ENCODE measurements at places on chromosomes 3 and 15. TPM values are rescaled to one million over a fixed set of nuclear protein-coding genes. Genes with fewer than 3 reads are reported as not detected.

GRCh38 chr3:66211779-66212178, 9.0 kb upstream of the SLC25A26 start:
- no peaks in the 10 kb centered on the region for H3K4me1 ChIP-seq
- H3K27ac ChIP-seq, result no peak overlapping the region
- no peaks in the 10 kb centered on the region for H3K36me3 ChIP-seq
- H3K4me3 ChIP-seq, result no peak overlapping the region
- DNase-seq, result no peak

DNA sequence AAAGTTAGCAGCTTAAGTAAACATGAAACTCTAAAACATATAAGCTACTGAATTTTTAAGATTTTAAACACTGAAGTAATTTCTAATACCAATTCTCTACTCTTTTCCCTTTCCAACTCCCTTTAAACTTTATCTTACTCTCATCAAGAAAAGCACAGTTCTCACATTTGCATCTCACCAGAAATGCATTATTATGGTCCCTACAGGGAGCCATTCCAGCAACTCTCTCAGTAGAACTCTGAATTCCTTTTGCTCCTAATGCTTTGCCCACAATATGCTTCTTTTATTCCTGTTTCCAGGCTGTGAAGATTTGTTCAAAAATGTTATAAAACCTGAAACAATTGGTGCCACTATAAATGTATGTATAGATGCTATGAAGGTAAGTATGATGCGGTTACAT, 83.4 kb downstream of the TFDP2 start:
- no peak overlapping the region for H3K27ac ChIP-seq
- no peaks in the 10 kb centered on the region for H3K4me1 ChIP-seq
- DNase-seq, result no peak
- peaks cover 3% of the 10 kb centered on the region for H3K36me3 ChIP-seq
- no peaks in the 10 kb centered on the region for H3K27me3 ChIP-seq
- no peak overlapping the region for H3K4me3 ChIP-seq

- no peak for DNase-seq
- no peak overlapping the region for H3K4me3 ChIP-seq
- H3K4me1 ChIP-seq, result peaks cover 3% of the 10 kb centered on the region
- no peaks in the 10 kb centered on the region for H3K36me3 ChIP-seq
- no peak overlapping the region for H3K27ac ChIP-seq
- no peaks in the 10 kb centered on the region for H3K27me3 ChIP-seq
Observed at GRCh38 chr15:88954431-88955277, 41.5 kb upstream of the MFGE8 start.

DNA sequence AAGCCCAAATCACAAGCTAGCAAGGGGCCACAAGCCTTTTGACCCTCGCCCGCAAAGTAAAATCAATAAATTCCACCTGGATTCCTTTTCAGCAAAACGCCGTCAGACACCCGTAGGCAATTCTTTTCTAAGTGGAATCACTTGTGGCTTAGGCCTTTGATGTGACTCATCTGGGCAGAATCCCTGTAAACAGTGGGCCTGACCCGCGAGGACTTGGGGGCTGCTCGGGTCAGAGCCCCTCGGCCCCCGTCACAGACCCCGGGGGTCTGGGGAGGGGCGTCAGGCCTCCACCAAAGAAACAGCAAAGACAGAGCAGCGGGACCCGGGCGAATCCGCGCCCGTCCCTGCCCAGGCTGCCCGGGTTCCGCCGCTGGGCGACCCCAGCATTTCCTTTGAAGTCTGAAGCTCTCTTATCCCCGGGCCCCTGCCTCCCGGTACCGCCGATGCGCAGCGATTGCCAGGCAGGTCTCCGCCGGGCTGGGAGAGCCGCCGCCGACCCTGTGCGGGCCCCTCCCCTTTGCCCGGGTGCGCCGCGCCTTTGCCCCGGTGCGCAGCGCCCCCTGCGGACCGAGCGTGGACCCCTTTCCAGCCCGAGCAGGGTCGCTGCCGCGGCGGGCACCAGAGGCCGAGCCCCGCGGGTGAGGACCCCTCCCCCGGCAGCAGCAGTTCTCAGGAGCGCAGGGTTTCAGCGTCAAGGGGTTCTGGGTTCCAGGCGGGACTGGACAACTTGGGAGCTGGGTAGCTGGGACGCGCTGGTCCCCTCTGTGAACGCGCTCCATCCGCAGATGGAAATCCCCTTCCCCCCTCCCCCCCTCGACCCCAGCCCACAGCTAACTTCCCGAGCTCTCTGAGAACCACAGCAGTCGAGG, 178.3 kb downstream of the UACA start:
- H3K4me1 ChIP-seq, result peaks cover 21% of the 10 kb centered on the region
- peaks cover 35% of the 10 kb centered on the region for H3K27me3 ChIP-seq
- H3K4me3 ChIP-seq, result peak overlapping the region; percentile 21
- H3K27ac ChIP-seq, result no peak overlapping the region
- H3K36me3 ChIP-seq, result no peaks in the 10 kb centered on the region
- no peak for DNase-seq

GRCh38 chr3:94225148-94225865, 162.4 kb downstream of the NSUN3 start:
- no peak for DNase-seq
- H3K4me3 ChIP-seq, result no peak overlapping the region
- H3K27ac ChIP-seq, result no peak overlapping the region
- no peaks in the 10 kb centered on the region for H3K4me1 ChIP-seq

GRCh38 chr3:53081318-53081717, 35.4 kb upstream of the SFMBT1 start:
- no peaks in the 10 kb centered on the region for H3K27me3 ChIP-seq
- no peak overlapping the region for H3K27ac ChIP-seq
- H3K4me1 ChIP-seq, result peaks cover 15% of the 10 kb centered on the region
- no peak overlapping the region for H3K4me3 ChIP-seq
- no peak for DNase-seq

DNA sequence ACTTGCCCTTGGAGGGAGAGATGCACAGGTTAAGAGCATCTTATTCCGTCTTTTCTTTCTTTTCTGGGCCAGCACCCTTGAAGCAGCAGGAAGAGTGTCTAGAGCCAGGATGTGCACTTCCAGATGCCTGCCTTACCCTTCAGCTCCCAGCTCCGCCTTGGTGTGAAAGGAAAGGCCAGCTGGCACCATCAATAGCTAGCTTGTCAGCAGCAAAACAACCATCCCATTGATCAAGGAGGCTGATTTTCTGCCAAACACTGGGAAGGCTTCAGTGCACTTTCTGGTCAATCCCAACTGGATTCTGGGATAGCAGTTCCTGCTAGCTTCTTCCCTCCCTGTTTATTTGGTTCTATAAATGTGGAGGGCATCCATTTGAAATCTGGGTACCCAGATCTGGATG, 110.9 kb upstream of the GALNT15 start:
- H3K4me3 ChIP-seq, result no peak overlapping the region
- H3K27me3 ChIP-seq, result no peaks in the 10 kb centered on the region
- H3K27ac ChIP-seq, result peak overlapping the region; percentile 75
- H3K4me1 ChIP-seq, result peaks cover 60% of the 10 kb centered on the region
- no peaks in the 10 kb centered on the region for H3K36me3 ChIP-seq

GRCh38 chr3:187799942-187800641, 54.8 kb upstream of the BCL6 start:
- no peaks in the 10 kb centered on the region for H3K27me3 ChIP-seq
- no peaks in the 10 kb centered on the region for H3K4me1 ChIP-seq
- no peaks in the 10 kb centered on the region for H3K36me3 ChIP-seq
- DNase-seq, result no peak

DNA sequence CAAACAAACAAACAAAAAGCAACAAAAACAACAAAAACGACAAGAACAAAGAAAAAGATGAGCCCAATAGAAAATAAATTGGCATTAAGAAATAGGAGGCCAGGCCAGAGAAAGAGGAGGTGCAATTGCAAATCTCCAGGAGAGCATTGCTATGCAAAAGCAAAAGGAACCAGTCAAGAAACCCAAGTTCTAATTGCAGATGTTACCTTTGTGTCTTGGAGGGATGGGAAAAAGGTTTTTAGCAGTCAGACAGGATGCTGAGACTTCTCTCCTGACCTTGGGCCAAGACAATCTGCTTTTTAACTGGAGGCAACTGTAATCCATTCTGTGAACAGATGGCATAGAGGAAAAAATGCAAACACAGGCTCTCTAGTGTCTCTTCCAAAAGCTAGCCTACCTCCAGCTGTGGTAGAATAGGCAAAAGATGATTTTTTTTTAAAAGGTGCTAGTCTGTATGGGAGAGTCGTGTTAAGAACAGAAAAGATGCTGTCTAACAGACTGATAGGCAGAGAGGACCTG, 56.4 kb downstream of the LSAMP start:
- H3K4me3 ChIP-seq, result no peak overlapping the region
- H3K4me1 ChIP-seq, result no peaks in the 10 kb centered on the region
- no peaks in the 10 kb centered on the region for H3K27me3 ChIP-seq
- no peaks in the 10 kb centered on the region for H3K36me3 ChIP-seq
- DNase-seq, result no peak

- no peak overlapping the region for H3K4me3 ChIP-seq
- H3K27me3 ChIP-seq, result no peaks in the 10 kb centered on the region
- DNase-seq, result no peak
- H3K4me1 ChIP-seq, result peaks cover 7% of the 10 kb centered on the region
Observed at GRCh38 chr3:152559246-152559645, 275.7 kb upstream of the P2RY1 start.

DNA sequence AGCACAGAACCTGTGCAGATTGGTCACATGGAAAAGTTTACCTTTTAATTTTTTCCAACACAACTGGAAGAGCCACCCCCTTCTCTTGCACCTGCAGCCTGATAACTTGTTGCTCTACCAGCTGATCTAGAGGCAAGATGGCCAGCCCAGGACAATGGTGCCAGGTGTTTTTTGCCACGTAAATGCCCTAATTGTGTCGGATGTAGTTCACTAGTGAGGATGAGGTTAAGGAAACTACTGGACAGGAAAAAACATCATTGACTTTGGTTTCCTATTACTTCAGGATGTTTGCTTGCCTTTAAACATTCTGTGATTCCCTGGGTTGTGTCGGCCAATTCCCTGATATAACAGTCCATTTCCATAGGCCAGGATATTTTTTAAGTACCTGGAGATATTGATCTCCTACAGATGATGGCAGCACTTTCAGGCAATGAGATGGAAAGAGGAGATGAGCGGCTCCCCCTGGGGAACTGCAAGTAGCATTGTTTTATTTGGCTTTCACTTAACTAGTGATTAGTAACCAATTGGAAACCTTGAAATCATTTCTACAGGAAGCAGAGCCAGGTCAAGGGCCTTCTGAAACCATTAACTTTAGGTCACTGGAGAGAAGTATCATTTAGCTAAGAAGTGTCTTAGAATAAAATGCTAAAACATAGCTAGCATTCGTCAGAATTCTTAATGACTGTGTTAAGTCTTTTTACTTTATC, 72.5 kb downstream of the OSBPL10 start:
- H3K4me3 ChIP-seq, result no peak overlapping the region
- no peaks in the 10 kb centered on the region for H3K36me3 ChIP-seq
- H3K4me1 ChIP-seq, result peaks cover 5% of the 10 kb centered on the region
- H3K27me3 ChIP-seq, result no peaks in the 10 kb centered on the region

- no peak for DNase-seq
- no peak overlapping the region for H3K27ac ChIP-seq
- H3K27me3 ChIP-seq, result no peaks in the 10 kb centered on the region
- H3K4me3 ChIP-seq, result no peak overlapping the region
- H3K4me1 ChIP-seq, result peaks cover 8% of the 10 kb centered on the region
- no peaks in the 10 kb centered on the region for H3K36me3 ChIP-seq
Observed at GRCh38 chr3:81249540-81250029, 511.9 kb downstream of the GBE1 start.

GRCh38 chr15:73982222-73982962, 9.7 kb downstream of the STOML1 start:
- peak overlapping the region; percentile 79 for H3K27ac ChIP-seq
- H3K36me3 ChIP-seq, result peaks cover 27% of the 10 kb centered on the region
- no peaks in the 10 kb centered on the region for H3K27me3 ChIP-seq
- peak; percentile 96 for DNase-seq

DNA sequence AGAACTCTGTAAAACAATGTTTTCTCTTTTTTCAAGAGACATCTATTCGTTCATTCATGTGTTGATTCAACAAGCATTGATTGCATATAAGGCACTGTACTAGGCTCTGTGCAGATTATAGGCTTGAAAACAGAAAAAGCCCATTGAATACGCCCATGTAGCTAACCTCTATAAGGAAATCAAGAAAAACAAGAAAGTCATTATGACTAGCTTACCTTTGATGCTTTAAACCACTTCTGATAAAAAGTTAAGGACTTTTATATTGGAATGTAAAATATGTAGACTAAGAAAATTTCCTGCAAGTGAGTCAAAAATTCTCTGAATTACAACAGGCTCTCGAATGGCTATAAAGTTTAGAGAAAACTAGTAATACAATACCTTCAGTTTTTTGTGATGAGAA, 92.5 kb downstream of the BDH1 start:
- DNase-seq, result no peak
- no peak overlapping the region for H3K4me3 ChIP-seq
- no peak overlapping the region for H3K27ac ChIP-seq
- no peaks in the 10 kb centered on the region for H3K36me3 ChIP-seq
- no peaks in the 10 kb centered on the region for H3K27me3 ChIP-seq

DNA sequence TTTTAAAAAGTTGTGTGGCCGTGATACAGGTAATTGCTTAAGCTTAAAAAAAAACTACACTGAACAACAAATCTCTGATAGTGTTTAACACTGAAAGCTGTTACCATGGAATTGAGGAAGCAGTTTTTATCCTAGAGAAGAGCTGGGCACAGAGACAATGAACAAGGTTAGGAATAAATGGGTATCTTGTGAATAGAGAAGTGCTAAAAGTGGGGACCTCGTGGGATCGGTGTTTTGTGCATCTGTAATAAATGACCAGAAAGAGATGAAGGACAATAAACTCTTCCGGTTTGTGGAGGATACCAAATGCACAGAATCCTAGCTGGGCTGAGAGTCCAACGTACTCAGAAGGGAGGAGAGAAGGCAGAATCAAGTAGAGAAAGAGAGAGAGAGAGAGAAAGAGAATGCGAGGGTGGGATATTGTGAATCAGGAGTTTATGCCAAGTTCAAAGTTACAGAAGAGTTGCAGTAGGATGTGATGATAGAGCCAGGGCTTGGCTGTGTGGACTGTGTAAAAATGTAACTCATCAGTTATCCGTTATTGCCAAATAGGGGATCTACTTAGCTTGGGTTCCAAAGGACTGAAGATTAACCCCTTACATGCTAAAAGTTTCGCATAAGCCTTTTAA, 148.9 kb downstream of the IL20RB start:
- no peak overlapping the region for H3K4me3 ChIP-seq
- no peaks in the 10 kb centered on the region for H3K36me3 ChIP-seq

- no peak for DNase-seq
- H3K27me3 ChIP-seq, result no peaks in the 10 kb centered on the region
- H3K27ac ChIP-seq, result no peak overlapping the region
- H3K36me3 ChIP-seq, result no peaks in the 10 kb centered on the region
- H3K4me3 ChIP-seq, result no peak overlapping the region
- H3K4me1 ChIP-seq, result no peaks in the 10 kb centered on the region
Observed at GRCh38 chr3:33152363-33153360, 38.8 kb downstream of the CRTAP start.

The TMC3 gene
- total RNA-seq, result 0.42 TPM

The CSPG5 gene
- 0.75 TPM for total RNA-seq

The KLF13 gene
- 109 TPM for total RNA-seq

The IL1RAP gene
- total RNA-seq, result 13.9 TPM

The SAMD7 gene
- total RNA-seq, result not detected

The SEMA3B gene
- 44.2 TPM for total RNA-seq

The CCNB2 gene
- total RNA-seq, result not detected

The LSMEM2 gene
- not detected for total RNA-seq

The ACTRT3 gene
- 2.7 TPM for total RNA-seq

The GMNC gene
- total RNA-seq, result not detected

The CCDC191 gene
- 4.6 TPM for total RNA-seq

The TIMP4 gene
- 48.0 TPM for total RNA-seq

The HEXA gene
- 54.5 TPM for total RNA-seq

The GOLGA6L9 gene
- 3.7 TPM for total RNA-seq

The RLBP1 gene
- 0.13 TPM for total RNA-seq

The AHSG gene
- total RNA-seq, result not detected

The ANKUB1 gene
- not detected for total RNA-seq

The LRRC49 gene
- 3.3 TPM for total RNA-seq

All from esophagus muscularis mucosa (tissue), 4 donors.